A549 (cell line): ENCODE measurements at places on chromosomes 2 and 18.

- DNase-seq: no peak
Observed at GRCh38 chr2:9693196-9693491, 62.3 kb upstream of the YWHAQ start.

DNA sequence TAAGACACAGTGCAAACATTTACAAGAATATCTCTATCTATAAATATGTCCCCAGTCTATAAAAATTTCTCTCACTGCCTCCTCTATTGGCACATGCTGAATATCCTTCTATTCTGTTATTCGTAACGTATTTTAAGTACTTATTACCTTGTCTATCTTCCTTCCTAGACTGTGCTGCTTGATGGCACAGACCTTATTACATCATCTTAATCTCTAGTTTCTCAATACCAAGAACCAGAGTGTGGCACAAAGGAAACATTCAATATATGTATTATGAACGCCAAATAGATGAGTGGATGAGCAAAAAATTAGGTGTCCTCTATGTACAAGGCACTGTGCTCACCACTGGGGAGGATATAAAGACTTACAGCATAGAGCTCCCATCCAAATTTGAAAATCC lies 282.8 kb downstream of the NBAS start:
- DNase-seq: no peak

- no peak for DNase-seq
Observed at GRCh38 chr18:59072727-59073421, 66.8 kb upstream of the SEC11C start.

DNA sequence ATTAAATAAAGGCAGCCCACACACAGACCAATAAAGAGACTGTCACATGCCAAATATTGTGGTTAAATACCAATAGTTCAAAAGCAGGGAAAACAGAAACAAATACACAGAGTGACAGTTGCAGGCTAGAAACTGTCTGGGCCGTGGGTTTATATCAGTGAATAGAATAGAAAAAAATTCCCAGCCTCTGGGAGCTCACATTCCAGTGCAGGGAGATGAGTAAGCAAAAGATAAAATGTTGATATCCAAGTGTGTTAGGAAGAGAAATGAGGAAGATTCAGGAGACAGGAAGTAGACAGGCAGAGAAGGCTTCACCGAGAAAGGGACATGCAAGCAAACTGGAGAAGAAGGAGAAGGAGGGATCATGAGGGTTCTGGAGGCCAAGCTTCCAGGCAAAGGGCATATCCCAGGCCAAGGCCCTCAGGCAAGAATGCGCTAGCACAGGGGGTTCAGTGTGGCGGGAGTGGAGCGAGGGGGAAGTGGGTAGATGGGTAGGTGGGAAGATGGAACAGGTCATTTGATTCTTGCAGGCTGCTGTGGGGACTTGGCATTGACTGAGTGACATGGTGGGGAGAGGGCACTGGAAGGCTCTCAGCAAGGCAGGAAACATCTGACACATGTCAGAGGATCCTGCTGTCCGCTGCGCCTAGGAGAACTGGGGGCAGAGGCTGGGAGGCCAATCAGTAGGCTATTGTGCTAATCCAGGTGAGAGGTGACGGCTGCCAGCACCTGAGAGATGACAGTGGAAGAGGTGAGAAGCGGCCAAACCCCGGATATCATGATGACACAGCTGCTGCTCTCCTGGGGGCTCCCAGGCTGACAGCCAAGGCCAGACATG lies 89.2 kb downstream of the ZBTB7C start:
- DNase-seq: no peak

GRCh38 chr2:34011684-34012083 lies 412.6 kb upstream of the FAM98A start:
- DNase-seq: no peak

DNA sequence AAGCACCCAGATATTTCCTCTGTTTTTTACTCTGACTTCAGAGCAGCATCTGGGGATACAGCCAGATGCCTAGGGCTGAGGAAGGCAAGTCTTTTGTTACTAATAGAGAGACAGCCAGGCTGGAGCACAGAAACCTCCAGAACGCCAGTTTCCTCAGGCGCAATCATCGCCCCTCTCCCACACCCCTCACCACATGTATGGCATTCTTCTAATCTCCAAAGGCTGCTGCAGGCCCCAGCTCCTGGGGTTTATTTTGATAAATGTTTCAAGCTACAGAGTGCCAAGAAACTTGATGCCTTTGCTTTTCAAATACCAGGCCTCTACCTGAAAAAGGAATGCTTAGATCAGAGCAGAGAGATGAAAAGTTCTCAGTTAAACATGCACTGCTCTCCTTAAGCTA lies 283.6 kb downstream of the RBM43 start:
- DNase-seq: no peak

DNA sequence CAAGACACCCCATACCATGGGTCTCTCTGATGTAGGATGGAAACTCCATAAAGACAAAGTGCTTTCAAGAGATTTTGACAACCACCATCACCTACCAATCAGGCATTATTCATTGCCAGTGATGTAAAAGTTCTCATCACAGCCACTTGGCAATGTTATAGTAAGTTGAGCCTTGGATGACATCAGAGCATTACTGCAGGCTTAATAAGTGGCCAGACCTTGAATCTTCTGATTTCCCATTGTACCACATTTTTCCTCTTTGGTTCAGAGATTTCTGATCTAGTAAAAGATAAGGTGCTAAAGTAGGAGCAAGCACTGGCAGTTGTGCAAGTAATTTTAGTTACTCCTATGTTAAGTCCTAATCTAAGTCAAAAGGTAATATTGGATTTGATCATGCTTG lies 36.5 kb downstream of the OSR1 start:
- DNase-seq: no peak

GRCh38 chr2:222915092-222915957 lies 54.5 kb downstream of the ACSL3 start:
- DNase-seq: no peak

GRCh38 chr2:85042330-85042729 lies 71.4 kb downstream of the KCMF1 start:
- DNase-seq: no peak

DNA sequence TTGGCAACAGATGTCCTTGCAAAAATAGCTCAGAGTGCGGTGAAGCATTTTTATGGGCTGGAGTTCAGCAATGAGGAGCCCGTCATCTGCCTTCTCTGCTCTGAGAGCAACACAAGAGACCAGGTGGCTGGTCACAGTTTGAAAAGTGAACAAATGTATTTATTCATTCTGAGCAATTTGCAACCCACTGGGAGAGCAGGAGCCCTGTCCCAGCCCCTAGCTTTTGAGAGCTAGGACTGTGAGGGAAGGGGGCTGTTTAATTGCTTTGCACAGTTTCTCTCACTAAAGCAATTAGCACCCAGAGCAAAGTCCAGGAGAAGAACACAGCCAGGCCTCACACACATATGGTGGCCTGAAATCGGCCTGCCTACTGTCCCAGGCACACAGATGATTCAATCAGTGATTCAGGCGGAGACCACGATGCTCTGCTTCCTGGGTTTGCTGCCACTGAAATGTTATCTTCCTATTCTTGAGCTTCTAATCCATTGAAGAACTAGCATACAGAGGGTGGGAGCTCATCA lies 646.1 kb upstream of the ACVR2A start:
- DNase-seq: no peak

- DNase-seq: no peak
Observed at GRCh38 chr2:33616873-33617272, 17.8 kb upstream of the FAM98A start.

GRCh38 chr2:173613386-173613785 lies 258.7 kb downstream of the CDCA7 start:
- DNase-seq: no peak
